Epithelial cell of prostate (primary cell): ENCODE measurements at places on chromosomes 3 and 15.

DNA sequence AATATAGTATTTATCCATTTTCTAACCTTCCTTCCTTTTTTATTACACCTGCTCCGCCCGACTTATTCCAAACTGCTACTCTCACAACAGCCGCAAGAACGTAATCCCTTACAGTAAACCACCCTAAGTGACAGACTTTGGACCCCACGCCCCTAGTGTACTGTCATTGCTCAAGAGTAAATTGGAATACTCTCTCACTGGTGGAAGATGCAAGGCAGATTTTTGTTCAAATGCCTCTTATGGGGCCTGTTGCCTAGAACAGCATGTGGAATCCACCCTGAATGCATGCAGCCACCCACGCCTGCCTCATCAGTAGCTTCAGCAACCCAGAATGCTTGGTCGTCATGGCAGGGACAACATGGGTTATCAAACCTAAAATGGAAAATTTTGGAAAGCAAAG, 226.2 kb upstream of the ST8SIA2 start:
- no peak for DNase-seq

DNA sequence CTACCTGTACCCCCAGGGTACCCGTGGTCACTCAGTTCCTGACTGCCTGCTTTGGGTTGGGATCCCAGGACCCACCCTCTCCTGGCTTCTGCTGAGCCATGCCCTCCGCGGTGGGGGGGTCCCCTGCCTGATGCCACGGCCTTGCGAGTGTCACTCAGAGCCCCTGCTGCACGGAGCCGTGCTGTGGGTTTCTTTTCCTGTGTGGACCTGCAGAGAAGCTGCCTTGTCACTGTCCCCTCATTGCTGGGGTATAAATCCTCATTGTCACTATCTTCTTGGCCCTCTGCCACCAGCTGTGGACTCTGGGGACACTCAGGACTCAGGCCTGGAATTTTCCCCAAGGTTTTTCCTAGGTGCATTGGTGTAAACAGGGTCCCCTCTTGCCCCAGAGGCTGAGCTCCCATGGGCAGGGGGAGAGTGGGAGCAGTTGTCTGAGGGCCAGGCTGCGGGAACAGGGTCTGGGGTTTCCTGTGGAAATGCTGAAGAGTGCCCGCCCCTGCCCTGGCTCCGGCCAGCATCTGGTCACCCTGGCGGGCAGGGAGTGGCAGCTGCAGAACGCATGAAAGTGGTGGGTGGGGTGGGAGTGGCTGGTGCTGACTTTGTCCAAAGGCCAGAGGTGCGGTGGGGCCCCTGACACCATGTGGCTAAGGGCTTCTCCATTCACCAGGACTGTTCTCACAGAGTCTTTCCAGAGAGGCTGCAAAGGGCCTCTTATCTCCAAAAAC, 191.7 kb downstream of the GOLGA6L6 start:
- no peak for DNase-seq

GRCh38 chr3:197454014-197454413, 101.8 kb downstream of the BDH1 start:
- DNase-seq, result no peak

DNA sequence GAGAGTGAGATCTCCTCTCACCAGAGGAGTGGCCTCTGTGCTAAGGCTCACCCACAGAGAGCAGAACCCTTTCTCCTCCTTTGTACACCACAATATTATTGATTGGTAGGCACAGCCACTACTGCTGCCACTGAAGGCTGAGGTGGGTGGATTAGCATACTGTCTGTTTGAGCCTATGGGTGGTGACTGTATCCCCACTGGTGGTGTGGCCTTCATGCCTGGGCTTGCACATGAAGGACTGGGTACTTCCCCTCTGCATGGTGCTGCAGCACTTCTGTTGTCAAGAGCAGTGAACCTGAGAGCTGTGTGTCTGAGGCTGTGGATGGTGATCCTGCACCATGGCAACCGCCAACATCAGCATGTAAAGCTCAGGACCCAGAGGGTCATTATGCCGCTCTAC, 35.7 kb upstream of the NECTIN3 start:
- DNase-seq, result peak; percentile 6

DNA sequence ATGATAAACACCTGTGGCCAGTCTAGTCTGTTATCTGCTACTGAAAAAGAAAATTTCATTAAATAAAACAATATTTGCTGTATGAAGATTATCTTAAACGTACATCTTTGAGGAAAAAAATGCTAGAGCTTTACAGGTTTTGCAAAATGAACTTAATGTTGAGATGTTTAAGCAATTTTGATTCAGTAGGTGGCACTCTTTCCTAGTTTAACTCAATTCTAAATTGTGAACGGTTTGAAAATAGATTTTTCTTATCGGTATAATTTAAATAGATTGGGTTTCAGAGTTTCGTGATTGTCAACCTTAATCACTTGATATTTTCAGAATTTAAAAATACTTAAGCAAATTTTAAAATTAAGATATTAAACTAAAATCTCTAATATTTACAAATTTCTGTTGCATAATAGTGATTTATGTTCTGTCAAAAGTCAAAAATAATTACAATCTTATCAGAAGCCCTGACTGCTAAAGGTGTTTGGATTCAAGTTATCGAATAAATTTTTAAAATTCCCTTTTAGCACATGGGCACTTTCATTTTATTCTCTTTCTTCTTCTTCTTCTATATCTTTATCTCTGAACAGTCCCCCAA, 7.0 kb upstream of the RNF111 start:
- no peak for DNase-seq

- DNase-seq, result no peak
Measured at GRCh38 chr3:72187131-72187530, 402.2 kb upstream of the PROK2 start.

DNA sequence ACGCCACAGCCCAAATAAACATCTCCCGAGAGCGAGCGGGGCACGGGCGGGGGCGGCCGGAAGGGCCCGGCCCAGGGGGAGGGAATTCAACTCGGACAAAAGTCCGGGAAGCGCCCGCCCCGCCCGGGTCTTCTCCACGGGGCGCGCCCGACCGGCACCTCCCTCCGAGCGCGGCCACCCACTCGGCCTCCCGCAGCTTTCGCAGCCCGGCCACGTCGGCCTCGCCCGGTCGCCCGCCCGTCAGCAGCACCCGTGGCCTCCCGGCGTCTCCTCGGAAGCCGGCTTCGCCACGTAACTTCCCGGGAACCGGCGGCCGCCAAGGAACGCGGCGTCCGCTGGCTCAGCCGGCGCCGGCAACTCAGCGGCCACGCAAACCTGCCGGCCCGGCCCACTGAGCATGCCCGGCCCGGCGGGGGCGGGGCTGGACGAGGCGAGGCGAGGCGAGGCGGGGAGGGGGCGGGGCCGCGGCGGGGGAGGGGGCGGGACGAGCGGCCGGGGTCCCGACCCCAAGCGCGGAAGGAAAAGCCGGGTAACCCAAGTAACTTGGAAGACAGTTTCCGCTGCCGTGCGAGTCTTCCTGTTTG, at the start of gene TJP1:
TJP1 (minus strand) TSS at position 369 of the 584 bp plus-strand sequence. CDS start 440 bp downstream, outside the sequence.
- no peak for DNase-seq

DNA sequence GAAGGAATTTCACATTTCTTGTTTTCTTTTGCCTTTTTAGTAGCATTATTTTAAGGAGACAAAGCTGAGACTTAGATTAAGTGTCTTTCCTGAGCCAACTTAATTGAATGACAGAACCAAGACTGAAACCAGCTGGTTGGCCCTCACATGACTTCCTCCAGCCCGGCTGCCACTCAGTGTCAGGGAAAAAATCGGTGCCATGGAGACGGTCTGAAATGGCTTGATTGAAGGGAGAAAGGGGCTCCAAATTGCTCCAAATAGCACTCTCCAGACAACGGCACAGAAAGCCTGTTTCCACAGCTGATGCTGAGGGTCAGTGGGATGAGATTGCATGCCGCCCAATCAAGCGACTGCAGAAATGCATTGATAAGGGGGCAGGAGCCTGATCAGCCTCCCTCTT, 475.2 kb upstream of the IL12A start:
- no peak for DNase-seq

GRCh38 chr3:30522476-30522875, 83.9 kb upstream of the TGFBR2 start:
- DNase-seq, result no peak

DNA sequence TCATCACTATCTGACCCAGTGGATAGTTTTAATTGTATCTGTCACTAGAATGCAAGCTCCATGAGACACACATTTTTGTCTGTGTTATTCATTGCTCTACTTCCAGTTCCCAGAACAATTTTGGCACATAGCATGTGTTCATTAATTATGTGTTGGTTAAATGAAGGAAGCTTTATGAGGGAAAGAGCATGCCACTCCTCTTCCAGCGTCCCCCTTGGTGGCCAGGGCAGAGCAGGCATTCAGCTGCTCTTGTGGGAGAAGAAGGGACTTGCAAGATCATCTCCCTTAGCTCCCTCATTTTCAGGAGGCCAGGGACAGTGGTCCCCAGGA, 489 bp upstream of the GALNT15 start:
- no peak for DNase-seq

- DNase-seq, result no peak
Measured at GRCh38 chr15:58726867-58727266, 22.6 kb downstream of the ADAM10 start.

GRCh38 chr15:76954744-76955143, 23.2 kb downstream of the RCN2 start:
- no peak for DNase-seq

DNA sequence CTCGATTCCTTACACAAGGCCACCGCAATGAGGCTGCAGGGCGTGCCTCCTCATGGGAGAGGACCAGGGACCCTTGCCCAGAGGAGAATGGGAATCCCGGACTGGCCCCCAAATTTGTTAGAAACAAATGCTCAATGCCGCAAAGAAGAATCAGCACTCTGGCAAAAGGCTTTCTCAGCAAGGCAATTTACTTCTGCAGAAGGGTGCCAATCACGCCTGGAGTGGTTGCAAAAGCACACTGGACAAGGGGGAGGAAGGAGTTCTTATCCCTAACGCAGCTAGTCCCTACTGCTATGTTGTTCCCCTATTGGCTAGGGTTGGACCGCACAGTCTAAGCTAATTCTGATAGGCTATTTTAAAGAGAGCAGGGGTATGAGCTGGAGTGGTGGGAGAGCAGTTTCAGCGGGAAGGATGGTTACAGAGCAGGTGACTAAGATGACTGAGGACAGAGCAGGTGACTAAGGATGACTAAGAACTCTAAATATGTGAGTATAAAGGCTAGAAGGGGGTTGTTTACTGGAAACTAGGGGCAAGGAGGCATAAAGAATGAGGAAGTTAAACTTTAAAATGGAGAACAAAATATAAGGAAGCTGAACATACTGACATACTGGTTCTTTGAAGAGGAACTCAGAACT, 48.5 kb downstream of the KATNBL1 start:
- peak; percentile 18 for DNase-seq

GRCh38 chr3:20080956-20081554, 40.8 kb downstream of the KAT2B start:
- peak; percentile 33 for DNase-seq

DNA sequence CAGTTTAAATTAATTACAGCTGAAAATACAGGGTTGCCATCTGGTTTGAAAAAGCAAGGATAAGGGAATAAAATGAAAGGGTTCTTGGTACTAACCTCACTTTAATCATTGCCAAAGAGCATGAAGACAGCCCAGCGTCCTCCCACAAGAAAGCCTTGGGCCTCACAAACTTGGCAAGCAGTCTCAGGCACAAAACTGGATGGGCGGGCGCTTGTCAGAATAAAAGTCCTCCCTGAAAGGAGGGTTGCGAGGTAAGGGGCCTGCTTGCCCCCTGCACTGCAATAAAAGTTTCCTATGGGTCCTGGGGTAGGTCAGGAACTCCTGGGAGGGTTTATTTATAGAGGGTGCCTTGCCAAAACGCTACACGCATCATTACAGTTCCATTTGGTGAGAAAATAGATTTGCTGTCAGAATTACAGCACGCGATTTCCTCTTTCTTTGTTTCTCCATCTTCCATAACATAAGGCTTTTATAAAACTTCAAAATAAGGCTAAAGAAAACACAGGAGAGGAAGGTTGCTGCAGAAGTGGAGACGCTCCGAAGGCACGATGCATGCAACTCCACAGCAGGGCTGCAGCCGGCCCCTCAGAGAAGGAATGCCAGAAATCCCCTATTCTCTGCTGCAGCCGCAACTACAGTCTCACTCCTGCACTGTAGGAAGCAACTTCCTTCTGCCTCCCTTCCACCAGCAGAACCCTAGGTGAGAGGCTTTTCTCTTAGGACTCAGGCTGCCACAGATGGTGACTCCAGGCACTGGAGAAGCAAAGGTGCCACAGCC, 61.3 kb downstream of the VGLL4 start:
- DNase-seq, result no peak

DNA sequence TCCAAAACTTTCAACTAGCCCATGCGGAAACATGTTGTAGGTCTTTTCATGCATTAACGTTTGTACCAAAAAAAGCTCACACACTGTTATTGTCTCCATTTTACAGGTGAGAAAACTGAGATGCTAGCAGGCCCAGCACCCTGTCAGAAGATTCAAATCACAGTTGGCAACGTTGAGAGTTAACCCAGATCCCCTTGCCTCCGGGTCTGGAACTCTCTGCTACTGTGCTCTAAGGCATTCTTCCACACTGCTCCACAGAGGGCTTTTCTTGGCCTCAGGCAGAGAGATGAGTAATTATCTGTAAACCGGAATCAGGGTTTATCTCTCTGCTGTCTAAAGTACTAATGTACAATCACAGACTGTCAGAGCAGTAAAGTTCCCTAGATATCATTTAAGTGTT, 186.0 kb upstream of the LPP start:
- DNase-seq, result no peak

- DNase-seq, result no peak
Measured at GRCh38 chr3:170657312-170657711, 71.4 kb upstream of the SLC7A14 start.

DNA sequence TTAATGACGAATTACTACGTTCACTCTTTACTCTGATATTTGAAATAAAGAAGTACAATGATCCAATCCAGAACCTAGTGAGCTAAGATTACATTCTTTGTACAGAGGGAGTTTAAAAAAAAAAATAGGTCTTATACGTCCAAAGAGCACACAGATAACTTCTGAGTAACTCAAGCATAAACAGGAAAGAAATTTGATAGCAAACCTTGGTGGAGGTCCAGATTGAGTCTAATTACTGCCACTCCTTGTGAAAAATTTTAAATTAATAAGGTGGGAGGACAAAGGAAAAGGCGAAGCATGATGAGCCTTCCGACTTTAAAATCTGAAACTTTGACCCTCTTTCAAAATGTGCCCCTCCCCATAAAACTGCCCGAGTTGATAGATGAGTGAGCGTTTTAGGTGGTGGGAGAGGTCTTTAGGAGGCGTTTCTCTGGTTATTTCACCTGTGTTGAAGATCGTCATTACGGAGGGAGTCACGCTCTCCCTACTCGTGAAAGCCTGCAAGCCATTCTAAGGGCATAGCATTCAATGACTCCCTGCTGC, 127.0 kb upstream of the ROBO2 start:
- no peak for DNase-seq
